Gastroesophageal sphincter (tissue), 4 donors: ENCODE measurements at places on chromosomes 7 and 10. TPM values are rescaled to one million over a fixed set of nuclear protein-coding genes. Genes with fewer than 3 reads are reported as not detected.

The OR6B1 gene
- total RNA-seq, result not detected

DNA sequence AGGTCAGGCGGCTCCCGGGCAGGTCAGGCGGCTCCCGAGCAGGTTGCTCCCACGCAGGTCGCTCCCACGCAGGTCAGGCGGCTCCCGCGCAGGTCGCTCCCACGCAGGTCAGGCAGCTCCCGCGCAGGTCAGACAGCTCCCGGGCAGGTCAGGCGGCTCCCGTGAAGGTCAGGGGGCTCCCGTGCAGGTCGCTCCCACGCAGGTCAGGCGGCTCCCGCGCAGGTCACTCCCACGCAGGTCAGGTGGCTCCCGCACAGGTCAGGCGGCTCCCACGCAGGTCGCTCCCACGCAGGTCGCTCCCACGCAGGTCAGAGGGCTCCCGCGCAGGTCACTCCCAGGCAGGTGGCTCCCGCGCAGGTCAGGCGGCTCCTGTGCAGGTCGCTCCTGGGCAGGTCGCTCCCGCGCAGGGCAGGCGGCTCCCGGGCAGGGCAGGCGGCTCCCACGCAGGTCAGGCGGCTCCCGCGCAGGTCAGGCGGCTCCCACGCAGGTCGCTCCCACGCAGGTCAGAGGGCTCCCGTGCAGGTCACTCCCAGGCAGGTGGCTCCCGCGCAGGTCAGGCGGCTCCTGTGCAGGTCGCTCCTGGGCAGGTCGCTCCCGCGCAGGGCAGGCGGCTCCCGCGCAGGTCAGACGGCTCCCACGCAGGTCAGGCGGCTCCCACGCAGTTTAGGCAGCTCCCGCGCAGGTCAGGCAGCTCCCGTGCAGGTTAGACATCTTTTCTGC lies 30.7 kb downstream of the PTPRN2 start:
- peak; percentile 10 for ATAC-seq

DNA sequence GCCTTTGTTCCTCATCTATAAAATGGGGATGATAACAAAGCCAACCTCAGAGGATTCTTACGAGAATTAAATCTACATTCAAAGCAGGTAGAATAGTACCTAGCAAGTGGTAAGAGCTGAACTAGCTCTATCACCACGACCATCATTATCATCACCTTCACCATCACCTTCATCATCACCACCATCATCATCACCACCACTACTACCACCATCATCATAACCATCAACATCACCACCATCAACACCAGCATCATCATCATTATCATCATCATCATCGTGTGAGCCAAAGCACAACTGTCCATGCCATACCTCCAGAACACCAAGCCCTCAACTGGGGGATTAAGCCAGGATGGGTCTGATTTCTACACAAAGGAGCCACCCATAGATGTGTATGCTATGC lies 206.8 kb downstream of the GRID1 start:
- ATAC-seq, result no peak

GRCh38 chr7:111756687-111757178 lies 194.4 kb upstream of the IMMP2L start:
- peak; percentile 85 for ATAC-seq

The INHBA gene
- total RNA-seq, result 44.8 TPM

The OR13A1 gene
- not detected for total RNA-seq

- peak; percentile 58 for ATAC-seq
These were observed 17.0 kb downstream of the FAM131B start for GRCh38 chr7:143345428-143345900.

The CNNM1 gene
- total RNA-seq, result 3.1 TPM

DNA sequence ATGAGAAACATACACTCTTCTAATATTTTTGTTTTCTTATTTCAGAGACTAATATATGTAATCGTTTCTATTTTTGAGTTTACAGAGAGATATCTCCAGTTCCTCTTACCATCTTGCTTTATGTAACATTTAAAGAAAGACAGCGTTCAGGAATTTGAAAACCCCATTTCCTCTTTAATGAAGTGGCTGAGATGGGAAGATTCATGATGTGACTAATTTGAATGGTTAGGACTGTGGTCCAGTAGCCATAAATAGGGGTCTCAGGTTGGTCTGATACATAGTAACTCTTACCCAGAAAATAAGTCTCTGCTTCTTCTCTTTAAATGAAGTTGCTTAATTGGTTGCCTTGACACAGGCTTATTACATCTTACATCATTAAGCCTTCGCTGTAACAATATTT lies 6.9 kb downstream of the KMT2E start:
- no peak for ATAC-seq

The SORCS3 gene
- total RNA-seq, result 0.69 TPM

- no peak for ATAC-seq
These were observed 26.9 kb upstream of the LAMB4 start for GRCh38 chr7:108156897-108157605.

DNA sequence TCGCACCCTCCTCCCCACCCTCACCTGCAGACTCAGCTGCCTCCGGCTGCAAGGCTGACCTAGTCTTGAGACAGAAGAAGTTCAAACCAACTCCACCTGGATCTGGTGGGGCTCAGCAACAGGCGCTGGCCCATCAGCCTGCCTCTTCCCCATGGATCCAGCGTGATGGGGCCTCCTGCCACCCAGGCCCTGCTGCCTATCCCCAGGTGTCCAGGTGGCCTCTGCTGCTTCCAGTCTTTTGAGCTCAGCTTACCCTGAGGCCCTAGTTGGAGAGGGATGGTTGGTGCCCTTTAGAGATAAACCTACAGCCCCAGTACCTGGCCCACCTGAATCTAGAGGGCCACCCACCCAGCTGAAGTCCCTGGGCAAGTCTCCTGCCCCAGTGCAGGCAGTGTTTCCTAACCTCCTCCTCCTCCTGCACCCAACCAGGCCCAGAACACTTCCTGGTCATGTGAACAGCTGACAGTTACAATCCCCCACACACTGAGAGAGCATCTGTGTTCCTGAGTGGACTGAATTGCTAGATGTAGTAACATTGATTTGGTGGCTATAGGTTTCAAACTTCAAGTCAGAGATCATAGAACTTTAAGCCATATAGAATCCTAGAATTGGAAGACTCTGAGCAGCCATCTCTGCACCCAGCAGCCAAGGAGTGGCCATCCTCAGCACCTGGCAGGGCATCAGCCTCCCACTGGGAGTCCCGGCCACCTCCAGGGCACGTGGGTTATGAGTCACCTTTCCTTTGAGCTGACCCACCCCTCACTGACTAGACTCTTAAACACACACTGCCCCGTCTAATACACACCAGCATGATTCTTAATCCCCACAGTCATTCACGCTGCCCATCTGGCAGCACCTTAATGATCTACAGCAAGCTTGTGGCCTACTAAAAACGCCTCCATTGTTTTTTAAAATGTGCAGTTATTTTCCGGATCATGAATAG lies 51.9 kb downstream of the ALOX5 start:
- no peak for ATAC-seq

The DKK1 gene
- total RNA-seq, result 3.1 TPM

The DNAJB6 gene
- 195 TPM for total RNA-seq

GRCh38 chr10:129523031-129523722 lies 56.1 kb downstream of the MGMT start:
- ATAC-seq, result no peak

GRCh38 chr10:11993834-11994468 lies 48.7 kb downstream of the UPF2 start:
- no peak for ATAC-seq

DNA sequence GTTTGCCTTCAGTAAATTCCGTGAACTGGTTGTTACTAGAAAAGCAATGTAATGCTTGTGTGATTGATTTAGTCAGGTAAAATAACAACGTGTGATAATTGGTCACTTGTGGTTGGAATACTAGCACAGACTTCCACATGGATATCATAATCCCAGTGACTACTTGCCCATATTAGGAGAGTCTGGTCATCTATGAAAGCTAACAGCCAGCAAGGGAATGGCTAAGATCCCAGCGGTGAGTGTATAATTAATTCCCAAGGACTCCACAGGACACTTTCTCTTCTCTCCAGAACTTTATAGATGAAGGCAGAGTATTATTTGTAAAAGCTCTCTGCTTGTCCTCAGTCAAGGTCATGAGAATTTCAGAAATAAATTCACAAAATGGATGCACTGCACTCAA lies 662.6 kb upstream of the TEX47 start:
- ATAC-seq, result no peak

DNA sequence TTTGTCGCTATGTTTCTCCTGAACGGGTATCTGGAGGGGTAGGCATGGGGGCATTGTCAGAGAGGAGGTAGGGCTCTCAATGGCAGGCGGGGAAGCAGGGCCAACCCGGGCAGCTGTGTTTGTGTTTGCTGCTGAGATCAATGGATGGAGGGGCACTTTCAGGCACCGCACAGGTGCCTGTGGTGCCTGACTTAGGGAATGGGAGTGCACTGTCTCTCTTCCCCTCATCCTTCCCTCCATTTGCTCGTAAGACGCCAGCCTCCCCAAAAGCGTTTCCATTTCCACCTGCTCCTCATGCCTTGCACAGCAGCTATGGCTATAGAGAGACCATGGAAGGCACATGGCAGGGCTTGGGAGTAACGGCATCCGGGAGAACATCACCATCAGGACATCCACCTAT lies 615.9 kb upstream of the FOXK1 start:
- no peak for ATAC-seq
